Activated CD4-positive, alpha-beta T cell treated with anti-CD3 and anti-CD28 coated beads for 1 hour (primary cell): ENCODE measurements at places on chromosomes 2 and 18.

DNA sequence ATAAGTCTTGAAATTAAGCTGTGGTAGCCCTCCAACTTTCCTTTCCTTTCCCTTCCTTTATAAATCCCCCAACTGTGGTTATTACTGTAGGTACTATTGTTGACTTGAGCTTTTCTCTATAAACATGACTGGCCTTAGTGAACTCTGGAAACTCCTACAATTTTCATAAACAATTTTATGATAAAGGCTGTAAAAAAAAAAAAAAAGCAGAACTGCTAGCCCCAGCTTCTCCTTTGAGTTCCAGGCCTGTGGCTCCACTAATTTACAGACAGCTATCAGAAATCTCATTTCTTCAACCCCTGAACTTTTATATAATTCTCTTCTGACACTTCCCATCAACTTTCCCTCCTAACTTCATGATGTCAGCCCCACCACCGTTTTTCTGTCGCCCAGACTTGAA lies 174.3 kb downstream of the IKZF2 start:
- no peak for DNase-seq

DNA sequence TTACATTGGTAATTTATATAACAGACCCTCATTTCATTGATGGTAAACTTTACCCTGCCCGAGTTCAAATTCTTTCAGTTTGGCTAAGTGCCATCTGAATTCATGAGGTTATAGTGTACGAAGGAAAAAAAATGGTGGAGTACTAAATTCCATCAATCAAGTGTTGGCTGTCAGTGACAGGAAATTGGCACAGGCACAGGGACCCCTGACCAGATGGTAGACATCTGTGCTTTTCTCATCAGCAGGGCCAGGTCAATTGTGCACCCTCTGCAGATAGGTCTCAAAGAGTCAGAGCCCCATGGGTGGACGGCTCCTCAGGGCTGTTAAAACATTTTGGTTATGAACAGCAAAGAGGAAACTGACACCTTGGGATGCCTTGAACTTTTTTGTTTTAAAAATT lies 439.2 kb downstream of the SETBP1 start:
- no peak for DNase-seq

DNA sequence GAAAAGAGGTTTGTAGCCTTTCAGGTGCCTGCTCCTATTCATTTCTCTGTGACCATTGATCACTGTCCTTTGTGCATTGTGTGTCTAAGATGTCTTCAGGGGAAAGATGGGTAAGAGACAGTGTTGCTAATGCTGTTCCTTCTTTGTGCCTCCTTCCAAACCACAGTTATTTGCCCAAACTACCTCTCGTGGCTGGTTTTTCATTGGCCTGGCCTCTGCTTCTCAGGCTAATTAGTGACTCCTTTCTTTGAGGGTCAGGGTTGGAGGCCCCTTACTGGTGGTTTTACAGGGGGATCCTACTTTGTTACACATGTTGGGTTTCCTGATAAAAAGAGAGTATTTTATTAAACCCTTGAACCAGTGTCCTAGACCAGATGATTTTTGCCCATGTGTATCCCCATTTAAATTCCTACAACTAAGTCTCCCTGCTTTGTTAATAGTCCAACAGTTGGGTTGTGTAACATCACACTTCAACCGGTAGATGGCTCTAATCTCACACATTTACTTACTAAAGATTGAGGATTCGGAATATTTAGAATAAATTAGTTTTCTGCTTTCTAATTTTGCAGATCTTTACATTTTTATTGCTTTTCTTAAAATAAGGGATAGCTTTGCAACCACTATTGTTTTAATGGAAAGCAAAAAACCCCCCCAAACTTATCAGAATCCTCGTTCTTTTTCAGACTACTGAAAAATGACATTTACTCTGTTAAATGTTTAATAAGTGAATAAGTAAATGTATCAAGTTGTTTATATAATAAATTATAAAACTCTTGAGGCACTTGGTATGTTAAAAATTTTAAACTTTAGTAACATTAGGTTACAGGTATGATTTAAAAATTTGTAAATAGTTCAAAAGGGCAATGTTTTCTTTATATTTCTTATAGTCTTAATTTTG lies 2.4 kb downstream of the MARS2 start:
- DNase-seq, result no peak

DNA sequence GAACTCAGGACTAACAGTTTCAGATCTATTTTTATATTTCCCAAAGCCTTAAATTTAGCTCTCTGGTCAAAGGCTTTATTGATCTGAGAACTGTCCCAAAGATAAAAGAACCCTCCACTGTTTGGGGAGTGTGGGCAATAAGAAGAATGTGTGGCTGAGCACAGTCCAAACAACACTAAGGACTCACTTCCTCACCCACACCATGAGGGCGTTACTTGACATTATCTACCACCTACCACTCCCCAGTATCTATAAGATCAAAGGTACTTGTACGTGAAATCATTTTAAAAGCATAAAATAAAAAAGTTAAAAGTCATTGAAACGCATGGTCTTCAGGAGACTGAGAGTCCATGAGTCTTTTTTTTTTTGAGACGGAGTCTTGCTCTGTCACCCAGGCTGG lies 54.6 kb upstream of the NFU1 start:
- no peak for DNase-seq

GRCh38 chr2:150296770-150297546 lies 190.5 kb downstream of the RND3 start:
- no peak for DNase-seq

DNA sequence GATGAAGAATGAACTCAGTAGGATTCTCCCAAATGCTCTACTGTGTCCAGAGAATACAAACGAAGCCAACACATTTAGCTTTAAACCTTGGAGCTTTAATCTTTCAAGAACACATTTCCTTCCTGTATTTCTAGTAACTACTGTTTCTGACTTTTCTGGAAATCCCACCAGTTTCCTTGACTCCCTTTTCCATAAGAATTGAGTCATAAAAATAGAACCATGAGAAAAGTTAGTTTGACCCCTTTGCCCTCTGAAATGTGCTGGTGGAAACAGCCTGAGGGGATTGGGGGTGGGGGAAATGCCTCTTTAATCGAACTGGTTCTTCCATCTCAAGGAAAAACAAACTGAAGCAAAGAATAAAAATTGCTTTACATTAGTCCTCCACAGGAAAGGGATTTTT lies 123.9 kb downstream of the TMEM17 start:
- no peak for DNase-seq

DNA sequence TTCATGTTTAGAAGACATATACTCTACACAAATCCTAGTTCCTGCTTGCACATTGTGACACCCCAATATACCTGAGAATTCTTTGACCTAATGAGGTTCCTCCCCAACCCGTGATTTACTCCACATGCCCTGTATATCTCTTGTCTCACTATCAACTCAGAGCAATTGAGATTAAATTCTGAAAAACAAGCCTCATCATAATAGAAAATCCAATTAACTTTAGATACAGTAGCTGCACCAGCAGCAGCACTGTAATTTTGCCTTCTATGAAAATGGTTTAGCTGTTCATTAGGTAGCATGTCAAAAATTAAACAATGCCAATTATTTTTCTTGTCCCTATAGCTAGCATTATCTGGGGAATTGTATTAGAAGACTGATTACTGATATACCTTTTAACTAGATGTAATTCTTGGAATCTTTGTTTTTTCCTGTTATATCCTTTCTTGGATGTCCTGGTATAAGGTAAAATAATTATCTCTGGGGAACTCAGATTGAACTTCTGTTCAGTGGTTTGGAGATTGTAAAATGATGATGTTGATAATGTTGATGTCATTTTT lies 218.9 kb upstream of the TANK start:
- DNase-seq, result no peak
